NCI-H524 treated with DMSO at 0.1 percent for 48 hours (cell line): ENCODE measurements at places on chromosomes 7 and 10.

DNA sequence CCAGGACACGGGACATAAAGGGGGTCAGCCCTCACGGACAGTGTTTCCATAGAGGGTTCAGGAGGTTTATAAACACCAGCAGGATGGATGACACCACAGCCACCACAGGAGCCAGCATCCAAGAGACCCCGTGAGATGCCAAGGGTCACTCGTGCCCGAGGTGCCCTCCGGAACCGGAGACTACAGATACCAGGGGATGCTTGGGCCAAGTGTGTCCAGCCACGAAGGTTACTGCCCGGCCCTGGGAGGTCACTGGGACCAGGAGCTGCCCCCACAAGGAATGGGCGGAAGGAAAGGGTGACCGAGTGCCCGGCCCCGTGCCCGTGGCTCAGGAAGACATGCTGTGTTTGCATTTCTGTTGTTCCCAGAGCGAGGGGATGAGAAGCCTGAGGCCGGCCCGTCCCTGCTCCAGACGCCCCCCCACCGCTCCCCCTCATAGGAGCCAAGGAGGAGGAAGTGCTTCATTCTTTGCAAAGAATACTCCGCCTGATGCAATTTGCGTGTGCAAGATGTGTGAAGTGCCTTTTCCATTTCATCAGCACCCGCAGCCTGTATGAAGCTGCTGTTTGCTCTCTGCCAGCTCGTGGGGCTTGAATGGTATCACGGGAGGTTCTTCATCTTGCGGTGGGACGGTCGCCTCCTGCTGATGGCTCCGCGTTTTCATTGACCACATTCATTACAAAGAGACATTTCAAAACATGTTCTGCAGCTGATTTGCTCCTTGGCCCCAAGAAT lies 176.4 kb downstream of the ELFN1 start:
- DNase-seq = no peak

DNA sequence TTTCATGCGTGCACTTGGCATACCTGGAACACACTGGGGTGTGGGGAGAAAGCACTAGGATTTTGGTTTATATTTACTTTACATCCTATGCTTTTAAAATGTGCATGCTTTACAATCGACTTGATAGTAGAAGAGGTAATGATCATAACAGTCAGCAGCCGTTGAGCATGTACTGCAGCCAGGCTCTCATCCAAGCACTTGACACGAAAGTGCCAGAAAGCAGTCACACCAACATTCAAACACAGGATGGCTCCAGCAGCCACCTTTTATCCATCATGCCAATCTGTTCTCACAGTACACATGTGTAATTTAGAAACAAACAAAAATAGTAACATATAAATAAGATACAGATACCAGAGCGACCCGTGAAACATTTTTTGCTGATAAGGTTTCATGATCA lies 1.2 kb upstream of the FAM241B start:
- DNase-seq = no peak

DNA sequence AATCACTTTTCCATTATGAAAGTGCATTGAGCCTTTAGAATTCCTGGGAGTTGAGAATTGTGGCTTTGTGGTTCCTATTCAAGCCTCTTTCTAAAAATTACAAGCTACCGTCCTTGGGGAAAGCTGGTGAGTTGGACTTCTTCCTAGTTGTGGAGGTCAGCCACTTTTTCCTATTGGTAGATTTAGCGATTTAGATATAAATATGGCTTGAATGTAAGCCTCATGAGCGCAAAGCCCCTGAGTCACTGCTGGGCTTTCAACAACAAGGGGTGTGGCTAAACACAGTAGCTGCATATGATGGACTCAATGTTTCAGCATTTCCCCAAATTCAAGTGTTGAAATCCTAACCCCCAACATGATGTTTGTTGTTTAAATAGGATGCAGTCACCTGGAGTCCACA lies 150.0 kb upstream of the IGFBP3 start:
- no peak for DNase-seq

- DNase-seq = no peak
Observed at GRCh38 chr7:141072548-141073172, 1.2 kb upstream of the TMEM178B start.
